IMR-90 (cell line): ENCODE measurements at places on chromosomes 16 and 17. TPM values are rescaled to one million over a fixed set of nuclear protein-coding genes. Genes with fewer than 3 reads are reported as not detected.

C1QBP gene
- 173 and 267 TPM in 2 replicates for total RNA-seq

TBC1D28 gene
- not detected in 2 replicates for total RNA-seq

C1QTNF1 gene
- total RNA-seq = 1.7 and 3.4 TPM in 2 replicates

CACNG3 gene
- total RNA-seq = not detected in 2 replicates

CACNG1 gene
- not detected in 2 replicates for total RNA-seq

TERB1 gene
- under 0.01 TPM in 1 of 2 replicates, not detected in the other for total RNA-seq

CD300H gene
- not detected in 2 replicates for total RNA-seq
